ENCODE measurements at places on chromosomes 3 and 15. TPM values are rescaled to one million over a fixed set of nuclear protein-coding genes. Genes with fewer than 3 reads are reported as not detected.

Gene SEMA7A
- 11.2 TPM for total RNA-seq

Gene CFAP92
- total RNA-seq, result 1.6 TPM

DNA sequence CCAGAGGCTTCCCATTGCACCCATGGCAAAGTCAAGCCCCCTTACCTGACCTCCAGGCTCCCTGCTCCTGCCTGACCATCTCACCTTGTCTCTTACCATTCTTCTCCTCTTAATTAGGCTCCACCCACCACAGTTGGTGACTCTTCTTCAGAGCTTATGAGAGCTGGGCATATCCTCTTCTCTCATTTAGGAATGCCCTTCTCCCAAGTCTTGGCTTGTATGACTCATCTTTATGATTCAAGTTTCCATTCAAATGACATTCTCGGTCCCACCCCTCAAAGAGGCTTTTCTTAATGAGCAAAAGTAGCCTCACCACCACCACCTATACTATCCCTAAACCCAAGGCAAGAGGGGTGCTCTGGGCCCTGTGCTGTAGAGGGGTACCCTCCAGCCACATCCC is 55.3 kb upstream of the NUDT16 start:
- no peaks in the 10 kb centered on the region for H3K36me3 ChIP-seq
- DNase-seq, result no peak
- H3K4me1 ChIP-seq, result no peaks in the 10 kb centered on the region
- no peak overlapping the region for H3K4me3 ChIP-seq

DNA sequence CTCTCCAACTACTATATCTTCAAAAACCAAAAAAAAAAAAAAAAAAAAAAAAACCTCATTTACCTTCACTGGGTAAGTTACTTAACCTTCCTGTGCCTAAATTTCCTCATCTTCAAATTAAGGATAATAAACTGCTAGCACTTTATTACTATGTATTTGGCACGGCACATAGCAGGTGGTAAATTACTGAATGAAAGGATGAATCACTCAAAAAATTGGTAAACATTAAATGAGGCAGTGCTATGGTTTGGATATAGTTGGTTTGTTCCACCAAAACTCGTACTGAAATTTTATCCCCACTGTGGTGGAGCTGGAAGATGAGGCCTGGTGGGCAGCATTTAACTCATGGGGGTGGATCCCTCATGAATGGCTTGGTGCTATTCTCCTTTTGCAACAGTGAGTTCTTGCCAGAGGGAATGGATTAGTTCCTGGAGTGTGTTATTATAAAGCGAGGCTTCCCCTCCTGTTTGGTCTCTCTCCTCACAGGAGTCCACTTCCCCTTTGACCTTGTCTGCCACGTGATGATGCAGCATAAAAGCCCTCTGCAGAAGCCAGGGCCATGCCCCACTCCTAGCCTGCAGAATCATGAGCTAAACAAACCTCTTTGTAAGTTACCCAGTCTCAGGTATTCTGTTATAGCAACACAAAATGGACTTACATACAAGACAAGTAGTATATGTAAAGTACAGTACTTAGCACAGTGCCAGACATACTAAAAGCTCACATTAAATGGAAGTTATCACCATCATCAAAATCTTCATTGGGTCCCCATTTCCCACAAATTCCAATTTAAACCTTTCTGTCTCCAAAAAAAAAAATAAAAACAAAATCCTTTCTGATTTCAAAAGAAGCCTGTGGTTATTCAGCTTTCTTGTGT is 20.6 kb downstream of the DCUN1D1 start:
- H3K27me3 ChIP-seq, result no peaks in the 10 kb centered on the region
- no peak overlapping the region for H3K27ac ChIP-seq
- no peak overlapping the region for H3K4me3 ChIP-seq
- H3K4me1 ChIP-seq, result peaks cover 8% of the 10 kb centered on the region

DNA sequence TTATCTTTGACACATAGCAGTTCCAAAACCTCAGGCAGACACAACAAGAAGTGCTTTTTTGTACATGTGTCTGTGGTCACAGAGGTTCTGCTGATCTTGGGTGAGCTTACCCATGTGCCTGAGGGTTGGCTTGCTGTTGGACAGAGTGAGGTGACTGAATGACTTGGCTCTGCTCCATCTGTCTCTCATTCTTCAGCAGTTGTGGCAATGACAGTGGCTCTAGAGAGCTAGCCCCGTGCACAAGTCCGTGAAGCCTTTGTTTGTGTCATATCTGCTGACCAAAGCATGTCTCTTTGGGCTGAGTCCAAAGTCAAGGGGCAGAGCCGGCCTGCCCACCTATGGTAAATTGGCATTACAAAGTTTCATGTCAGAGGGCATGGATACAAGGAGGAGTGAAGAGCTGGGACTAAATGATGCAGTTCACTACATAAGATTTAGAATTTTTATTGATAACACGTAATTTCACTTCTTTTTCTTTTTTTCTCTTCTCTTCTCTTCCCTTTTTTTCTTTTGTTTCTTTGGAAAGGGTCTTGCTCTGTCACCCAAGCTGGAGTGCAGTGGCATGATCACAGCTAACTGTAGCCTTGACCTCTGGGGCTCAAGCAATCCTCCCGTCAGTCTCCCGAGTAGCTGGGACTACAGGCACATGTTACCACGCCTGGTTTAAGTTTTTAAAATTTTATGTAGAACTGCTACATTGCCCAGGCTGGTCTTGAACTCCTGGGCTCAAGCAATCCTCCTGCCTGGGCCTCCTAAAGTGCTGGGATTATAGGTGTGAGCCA is 77.9 kb downstream of the ITPR1 start:
- H3K36me3 ChIP-seq, result no peaks in the 10 kb centered on the region
- no peak for DNase-seq
- H3K4me1 ChIP-seq, result no peaks in the 10 kb centered on the region
